ENCODE measurements at places on chromosomes 12 and 14.

GRCh38 chr12:49225576-49226166 lies 36.8 kb upstream of the TUBA1A start:
- DNase-seq, result no peak

DNA sequence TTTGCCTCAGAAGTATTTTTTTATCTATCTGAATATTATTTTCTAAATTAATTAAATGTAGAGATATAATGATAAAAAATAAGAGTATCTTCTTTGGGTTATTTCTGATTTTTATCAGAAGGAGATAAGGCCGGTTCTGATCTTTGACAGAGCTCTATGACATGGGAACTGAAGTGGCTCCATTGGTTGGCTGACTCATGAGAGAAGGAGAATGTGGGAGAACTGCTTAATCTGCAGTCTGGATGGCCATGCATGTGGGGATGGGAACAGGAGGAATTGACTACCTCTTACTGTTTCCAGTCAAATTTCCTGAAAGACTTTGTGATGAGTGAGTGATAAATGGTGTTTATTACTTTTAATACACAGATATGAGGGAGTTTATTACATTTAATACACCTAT lies 155.8 kb upstream of the ATP2B1 start:
- no peak for DNase-seq

- DNase-seq, result no peak
Measured at GRCh38 chr14:87883750-87884149, 109.2 kb downstream of the GALC start.

GRCh38 chr14:25518364-25518763 lies 468.4 kb upstream of the STXBP6 start:
- no peak for DNase-seq

DNA sequence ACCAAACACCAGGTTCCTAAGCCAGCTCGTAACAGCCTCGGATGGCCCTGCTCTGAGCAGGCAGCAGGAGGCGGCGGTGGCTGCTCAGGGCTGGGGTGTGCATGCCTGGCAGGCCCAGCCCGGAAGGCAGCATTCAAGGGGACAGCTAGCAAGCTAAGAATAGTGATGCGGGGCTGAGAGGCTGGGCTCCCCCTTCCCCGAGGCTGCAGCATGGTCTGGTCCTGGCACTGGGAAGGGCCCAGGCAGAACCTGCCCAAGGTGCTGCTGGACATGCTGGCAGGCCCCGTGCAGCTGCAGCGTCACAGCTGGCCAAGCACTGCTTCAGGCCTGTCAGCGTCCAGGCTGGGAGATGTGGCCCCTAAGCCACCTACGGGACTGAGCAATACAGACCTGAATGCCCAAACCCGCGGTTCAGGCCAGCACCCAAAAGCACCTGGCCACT lies 26.4 kb upstream of the NUDT14 start:
- DNase-seq, result no peak

DNA sequence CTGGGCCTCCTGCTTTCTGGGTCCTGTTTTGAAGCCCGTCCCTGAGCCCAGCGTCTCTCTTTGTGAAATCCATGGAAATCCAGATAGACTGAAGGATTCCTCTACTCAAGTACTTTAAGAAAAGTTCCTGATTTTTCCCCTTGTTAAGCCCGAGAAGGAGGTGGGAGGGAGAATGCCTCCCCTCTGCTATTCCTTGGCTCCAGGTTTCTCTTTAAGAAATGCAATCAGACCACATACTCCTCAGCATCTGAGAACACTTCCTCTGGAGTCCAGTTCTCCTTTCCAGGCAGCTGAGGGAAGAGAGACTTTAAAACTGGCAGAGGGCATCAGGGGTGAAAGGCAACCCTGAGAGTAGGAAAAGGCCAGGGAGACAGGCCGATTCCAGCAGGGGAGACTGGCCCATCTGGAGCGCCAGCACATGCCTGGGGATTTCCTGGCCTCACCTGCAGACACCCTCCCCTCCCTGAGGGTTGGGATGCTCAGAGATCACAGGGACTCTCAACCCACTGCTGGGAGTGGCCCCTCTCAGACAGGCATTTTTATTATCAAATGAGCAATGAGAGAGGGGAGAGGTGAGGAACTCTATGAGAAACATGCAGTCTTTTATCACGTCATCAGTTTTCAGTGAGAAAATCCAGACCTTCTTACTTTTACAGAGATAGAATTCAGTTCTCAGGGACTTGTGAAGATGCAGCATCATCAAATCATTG lies 2.0 kb upstream of the EMP1 start:
- DNase-seq, result no peak

DNA sequence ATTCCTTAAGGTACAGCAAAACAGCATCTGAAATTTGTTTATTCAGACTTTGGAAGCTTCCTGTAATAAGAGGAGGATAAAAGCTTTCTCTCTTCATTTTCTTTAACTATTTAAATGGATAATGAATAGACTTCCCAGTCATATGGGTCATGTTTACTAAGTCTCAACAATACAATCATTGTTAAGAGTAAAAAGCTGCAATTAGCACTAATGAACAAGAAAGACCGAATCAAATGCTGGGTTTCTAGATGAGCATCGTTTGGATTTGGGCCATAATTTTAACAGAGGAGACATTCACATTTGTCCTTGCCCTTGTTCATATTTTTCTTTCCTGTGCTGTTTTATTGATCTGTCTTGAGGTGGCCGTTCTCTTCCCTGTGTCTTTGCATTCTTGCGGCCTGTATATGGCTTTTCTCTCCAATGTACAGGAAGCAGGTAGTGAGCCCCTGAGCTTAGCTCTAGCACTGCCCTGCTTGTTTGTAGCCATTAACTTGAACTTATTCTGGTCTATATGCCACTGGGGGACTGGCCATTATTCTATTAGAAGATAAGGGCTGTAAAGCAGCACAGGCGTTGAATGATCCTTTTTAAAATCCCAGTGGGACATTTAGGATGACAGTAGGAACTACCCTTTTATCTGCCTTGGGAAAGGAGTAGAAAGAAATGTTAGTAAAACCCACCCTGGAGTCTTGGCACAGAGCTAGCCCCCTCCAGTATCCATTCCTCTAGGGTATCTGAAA lies 34.6 kb downstream of the ABHD12B start:
- no peak for DNase-seq

DNA sequence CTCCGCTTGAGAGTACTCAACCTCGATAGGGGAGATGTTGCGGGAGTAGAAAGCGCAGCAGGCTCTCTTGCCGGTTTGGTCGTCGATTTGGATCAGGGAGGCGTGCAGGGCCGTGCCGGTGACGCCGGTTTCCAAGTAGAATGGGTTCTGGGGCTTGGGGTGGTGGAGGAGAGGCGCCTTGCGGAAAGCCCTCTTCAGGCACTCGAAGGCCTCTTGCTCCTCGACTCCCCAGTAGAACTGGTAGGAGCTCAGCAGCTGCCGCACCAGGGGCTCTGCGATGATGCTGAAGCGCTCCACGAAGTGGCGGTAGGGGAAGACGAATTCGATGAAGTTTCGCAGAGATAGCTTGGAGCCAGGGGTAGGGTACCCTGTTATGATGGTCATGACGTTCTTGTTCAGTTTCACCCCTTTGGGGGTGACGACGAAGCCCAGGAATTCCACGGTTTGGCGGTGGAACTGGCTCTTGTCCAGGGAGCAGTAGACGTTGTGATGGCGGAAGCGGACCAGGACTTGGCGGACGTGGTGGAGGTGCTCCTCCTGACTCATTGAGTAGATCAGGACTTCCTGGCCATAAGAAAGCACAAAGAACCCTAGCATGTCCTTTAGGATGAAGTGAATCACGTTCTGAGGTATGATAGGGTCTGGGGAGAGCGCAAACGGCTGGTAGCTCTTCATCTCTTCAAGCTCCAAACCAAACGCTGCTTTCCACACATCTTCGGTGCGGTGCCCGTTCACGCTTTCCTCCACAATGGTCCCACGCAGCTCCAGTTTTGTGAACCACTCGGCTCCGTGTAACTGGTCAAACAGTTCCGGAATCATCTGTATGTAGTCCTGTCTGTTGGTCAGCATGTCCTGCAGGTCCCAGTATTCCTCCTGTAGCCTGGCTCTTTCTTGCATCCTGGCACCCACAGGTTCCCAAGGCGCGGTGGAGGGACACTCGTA lies 21.2 kb downstream of the RTL1 start:
- DNase-seq, result no peak

DNA sequence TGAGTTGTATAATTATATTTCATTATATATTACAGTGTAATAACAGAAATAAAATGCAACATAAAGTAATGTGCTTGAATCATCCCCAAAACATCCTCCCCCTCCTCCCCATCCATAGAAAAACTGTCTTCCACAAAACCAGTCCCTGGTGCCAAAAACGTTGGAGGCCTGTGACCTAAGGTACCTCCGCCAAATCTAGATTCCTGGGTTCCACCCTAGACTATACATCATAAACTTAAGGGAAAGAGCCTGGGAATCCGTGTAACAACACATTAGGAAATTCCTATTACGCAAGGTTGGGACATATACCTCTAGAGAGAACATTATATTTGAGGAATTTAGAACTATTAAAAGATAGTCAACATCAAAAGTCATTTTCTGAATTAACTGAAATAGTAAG lies 38.0 kb downstream of the SPPL3 start:
- DNase-seq, result no peak

- DNase-seq, result no peak
Measured at GRCh38 chr12:98417266-98417665, 98.1 kb upstream of the TMPO start.

DNA sequence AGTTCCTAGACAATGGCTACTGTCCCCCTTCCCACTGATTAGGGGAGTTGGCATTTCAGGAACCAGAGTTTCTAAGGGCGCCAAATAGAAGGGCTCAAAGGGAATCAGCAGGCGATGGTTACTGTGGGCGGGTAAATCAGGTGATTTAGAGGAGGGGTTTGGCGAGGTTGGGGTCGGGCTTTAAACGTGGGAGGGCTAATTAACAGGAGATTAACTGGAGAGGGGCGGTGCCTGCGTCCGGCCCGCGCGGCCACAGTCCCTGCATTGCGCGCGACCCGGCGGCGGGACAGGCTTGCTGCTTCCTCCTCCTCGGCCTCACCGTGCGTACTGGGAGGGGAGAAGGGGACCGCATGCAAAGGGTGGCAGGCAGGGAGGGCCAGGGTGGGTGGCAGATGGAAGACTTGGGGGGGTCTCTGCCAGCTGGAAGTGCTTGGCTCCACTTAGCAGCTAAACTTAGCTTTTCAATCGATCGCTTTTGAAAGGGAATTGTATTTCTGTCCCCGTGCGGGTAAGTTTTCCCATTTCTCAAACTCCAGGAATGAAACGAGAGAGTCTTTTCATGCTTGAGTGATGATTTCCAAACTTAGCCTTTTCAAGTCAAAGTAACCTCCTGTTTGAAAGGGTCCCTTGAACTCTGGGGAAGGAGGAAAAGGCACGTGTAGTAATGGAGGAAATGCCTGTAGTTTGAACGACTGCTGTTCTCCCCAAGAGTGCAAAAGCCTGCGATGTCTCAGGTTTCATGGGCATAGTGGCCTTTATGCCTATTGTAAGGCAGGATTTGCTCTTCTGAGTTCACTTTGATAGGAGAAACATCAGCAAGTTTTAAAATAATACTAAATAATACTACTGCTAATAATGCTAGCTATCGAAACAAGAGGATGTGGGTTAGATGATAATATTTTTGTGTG lies at the start of gene MGST1:
TSS of gene MGST1 (plus strand) at position 255 of the 908 bp plus-strand sequence. CDS start 6,608 bp downstream, outside the sequence.
- DNase-seq, result no peak

GRCh38 chr12:24360057-24360456 lies 410.6 kb upstream of the SOX5 start:
- DNase-seq, result no peak

DNA sequence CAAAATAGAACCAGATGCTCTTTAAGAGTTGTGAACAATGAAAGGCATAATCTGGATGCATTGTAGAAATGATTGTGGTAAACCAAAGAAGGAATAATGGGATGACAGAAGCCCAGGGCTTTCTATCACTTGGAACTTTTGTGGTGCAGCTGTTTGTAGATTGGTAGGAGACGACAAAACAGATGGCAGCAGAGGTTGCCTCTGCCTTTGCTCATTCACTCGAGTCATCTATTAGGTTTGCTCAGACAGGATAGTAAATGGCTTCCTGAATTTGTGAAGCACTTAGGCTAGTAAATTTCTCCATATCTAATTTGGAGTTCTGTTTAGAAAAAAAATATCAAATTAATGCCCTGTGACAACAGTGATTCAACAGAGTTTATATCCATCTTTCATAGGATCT lies 78.4 kb downstream of the FGD4 start:
- DNase-seq, result no peak

- DNase-seq, result no peak
Measured at GRCh38 chr12:52245259-52245961, 12.4 kb downstream of the KRT7 start.

GRCh38 chr12:26991826-26992225 lies 22.4 kb downstream of the TM7SF3 start:
- no peak for DNase-seq

GRCh38 chr12:74482115-74482514 lies 55.5 kb upstream of the ATXN7L3B start:
- DNase-seq, result no peak

DNA sequence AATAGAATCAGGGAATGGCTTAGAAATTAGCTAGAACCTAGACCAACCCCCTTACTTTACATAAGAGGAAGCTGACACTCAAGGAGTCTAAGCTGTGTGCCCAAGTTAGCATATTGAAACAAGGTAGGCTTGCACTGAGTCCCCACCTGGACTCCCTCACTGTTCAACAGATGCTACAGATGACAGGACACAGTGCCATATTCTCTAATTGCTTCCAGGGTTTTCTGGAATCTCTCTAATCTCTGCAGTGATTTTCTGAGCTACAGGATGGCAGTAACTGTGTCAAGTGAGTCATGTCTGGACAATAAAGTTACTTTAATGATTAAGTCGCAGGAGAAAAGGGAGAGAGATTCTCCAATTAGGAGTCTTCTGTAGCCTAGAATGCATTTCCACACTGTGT lies 35.8 kb downstream of the AKAP6 start:
- no peak for DNase-seq

DNA sequence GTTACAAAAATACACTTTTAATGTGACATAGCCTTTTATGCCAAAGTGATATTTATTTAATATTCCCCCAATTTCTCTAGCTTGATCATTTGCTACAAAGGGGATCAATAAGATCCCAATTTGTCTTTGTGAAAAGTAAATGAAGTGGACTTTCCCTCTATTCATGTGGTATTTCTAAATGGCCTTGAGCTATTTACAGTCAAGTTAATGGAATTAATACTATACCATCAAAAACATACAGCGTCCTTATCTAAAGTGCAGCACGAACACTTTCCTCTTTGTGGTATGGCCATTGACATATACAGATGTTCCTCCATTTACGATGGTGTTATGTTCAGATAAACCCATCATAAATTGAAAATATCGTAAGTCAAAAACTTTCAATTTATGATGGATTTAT lies 23.2 kb downstream of the CFL2 start:
- DNase-seq, result no peak

DNA sequence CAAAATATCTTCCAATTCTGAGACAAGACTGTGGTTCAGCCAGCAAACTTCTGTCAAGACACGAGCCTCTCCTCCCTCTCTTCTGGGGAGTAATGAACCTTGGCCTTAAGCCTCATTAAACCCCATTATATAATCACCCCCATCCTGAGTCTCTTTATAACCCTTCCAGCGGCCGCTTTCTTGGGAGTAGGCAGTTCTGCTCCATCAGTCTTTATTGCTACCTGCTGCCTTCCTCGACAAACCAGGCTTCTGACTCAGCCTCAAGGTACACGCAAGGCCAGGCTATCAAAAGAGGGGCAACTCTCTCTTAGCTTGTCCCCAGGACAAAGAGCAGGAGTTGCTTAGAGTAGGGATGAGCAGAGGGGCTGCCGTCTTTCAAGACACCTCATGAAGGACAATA lies 300.8 kb upstream of the NOS1 start:
- DNase-seq, result no peak

- no peak for DNase-seq
Measured at GRCh38 chr12:118574288-118574687, 197.9 kb downstream of the SUDS3 start.

- DNase-seq, result no peak
Measured at GRCh38 chr12:30753233-30753632, 1.5 kb downstream of the CAPRIN2 start.

GRCh38 chr14:95597784-95598211 lies 62.9 kb downstream of the GLRX5 start:
- DNase-seq, result no peak

Measured in T-helper 17 cell (primary cell).